ENCODE measurements at places on chromosomes 1 and 21.

DNA sequence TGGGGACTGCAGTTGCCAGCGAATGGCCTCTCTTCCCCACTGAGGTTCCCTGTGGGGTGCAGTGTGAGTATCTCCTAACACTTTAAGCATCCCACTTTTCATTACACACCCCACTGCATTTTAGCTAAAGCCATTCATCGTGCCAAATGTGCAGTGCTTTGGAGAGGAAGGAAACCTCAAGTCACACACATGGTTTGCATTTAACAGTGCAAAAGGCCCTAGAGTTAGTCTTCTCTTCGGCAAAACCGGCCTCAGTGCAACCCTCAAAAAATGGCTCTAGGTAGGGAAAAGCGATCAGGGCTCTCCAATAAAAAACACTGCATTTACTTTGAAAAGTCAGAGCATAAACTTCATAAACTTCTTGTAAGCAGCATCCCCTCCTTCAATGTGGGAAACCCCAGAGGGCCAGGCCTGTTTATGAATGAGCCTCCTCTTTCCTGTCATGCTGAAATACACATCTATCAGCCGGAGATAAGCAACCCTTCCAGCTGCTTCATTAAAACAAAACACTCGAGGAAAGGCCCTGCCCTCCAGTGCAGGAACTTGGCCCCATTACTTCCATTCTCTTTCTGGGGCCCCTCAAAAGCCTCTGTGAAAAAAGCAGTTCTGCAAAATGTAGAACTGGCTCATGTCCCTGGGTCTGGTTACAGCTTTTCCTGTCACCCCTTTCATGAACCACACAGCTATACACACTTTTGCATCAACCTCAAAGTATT lies 184.0 kb downstream of the CDC7 start:
- peak; percentile 2 for DNase-seq

DNA sequence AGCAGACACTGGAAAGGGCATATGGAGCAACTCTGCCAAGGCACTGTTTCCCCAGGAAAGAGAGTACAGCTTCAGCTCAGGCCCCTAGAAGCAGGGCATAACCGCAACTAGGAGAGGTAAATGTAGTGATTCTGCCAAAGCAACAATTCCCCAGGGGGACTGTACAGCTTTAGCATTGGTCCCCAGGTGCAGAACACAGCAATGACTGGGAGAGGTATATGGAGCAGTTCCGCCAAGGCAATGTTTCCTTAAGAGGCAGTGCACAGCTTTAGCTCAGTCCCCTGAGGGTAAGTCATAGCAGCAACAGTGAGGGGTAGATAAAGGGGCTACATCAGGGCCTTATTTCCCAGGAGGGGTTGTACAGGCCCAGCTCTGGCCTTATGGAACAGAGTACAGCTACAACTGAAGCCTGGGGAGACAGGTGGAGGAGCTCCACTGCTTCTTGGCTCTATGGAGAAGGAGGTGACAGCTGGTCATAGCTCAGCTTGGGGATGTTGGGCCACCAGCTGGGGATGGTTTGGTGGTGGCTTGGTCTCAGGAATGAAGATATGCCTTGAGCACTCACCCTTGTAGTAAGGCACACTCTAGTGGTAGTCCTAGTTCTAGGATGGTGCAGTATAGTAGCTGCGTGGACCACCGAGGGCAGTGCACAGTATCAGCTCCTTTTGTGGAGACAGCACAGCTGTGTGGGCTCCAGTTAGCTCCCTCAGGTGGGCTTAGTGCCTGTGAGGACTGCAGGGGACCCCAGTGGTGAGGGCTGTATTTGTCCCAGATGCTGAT lies 582.7 kb downstream of the PTPRC start:
- no peak for DNase-seq

DNA sequence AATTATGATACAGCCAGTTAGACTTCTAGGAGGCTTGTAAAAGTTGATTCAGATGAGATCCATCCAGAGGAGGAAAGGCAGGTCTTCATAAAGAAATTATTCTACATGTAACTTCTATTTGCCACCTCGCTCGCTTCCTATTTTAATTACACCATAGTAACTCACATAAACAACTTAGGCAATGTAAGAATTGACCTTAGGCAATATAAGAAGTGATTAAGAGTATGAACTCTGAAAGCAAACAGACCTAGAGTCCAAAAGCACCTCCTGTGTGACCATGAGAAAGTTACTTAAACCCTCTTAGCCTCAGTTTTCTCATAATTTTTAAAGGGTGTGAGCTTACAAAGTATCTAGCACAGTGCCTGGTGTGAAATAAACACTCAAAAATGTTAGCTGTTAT lies 192.7 kb upstream of the NFIA start:
- no peak for DNase-seq

DNA sequence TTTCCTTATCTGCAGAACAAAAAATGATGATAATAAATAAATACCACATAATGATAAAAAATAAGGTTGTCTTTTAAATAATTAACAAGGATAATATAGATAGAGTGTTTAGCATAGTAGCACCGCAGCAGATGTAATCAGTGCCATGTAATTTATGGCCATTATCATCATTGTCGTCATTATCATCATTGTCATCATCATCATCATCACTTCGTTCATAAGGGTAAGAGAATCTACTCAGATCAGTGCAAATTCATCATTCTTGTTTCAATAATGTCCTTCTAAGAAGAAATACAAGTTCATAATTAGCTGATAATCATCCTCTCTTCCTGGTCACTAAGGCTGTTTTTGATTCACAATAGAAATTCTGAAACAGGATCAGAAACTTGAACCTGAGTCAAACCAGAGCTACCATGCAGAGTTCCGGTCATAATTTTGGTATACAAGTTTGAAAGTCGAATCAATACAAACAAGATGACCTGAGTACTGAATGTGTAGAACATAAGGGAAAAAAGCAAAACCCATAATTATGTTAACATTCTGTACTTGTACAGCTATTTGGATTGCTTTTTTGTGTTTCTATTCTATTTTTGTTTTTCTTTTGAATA lies 172.0 kb downstream of the LRRC40 start:
- DNase-seq: no peak

DNA sequence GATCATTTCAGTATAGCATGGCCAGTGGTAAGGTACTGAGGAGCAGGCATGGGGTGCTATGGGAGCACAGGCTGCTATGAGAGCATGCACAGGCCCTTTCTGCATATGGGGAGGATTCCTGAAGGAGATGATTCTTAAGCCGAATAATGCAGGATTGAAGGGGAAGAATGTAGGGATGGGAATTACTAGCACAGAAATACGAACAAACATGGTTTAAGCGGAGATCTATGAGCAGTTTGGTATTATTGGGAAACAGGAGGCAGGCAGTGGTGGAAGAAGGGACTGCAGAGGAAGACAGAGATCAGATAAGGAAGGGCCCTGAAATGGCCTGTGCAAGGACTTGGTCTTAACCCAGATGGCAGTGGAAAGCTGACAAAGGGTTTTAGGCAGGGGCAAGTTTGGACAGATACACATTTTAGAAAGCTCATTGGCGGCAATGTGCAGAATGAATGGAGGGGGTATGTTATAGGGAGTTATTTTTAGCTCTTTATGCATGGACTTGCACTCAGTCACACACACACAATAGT lies 1.7 kb downstream of the OSCP1 start:
- DNase-seq: no peak

- DNase-seq: no peak
Observed at GRCh38 chr1:160090760-160091159, 7.7 kb downstream of the IGSF8 start.

- no peak for DNase-seq
Observed at GRCh38 chr21:33767960-33768359, 125.7 kb downstream of the ITSN1 start.

GRCh38 chr1:2236695-2237677 lies 8.9 kb downstream of the SKI start:
- peak; percentile 71 for DNase-seq

DNA sequence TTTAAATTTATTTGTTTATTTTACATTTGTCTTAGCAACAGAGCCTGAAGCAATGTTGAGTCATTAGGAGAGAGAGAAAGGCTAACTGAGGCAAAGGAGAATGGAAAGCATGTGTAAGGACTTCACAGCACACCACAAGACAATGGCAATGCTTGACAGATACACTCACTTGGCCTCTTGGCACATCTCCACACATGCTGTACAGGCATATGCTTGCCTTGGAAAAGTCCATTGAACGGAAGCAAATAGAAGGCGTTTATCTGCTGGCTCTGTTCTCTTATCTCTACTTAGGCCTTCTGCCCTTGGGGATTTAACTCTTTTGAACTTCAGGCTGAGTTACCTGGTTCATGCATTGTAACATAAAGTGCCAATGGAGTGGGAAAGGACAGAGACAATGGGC lies 262.2 kb upstream of the POU3F1 start:
- no peak for DNase-seq

- no peak for DNase-seq
Observed at GRCh38 chr1:233673261-233673946, 59.5 kb downstream of the KCNK1 start.

DNA sequence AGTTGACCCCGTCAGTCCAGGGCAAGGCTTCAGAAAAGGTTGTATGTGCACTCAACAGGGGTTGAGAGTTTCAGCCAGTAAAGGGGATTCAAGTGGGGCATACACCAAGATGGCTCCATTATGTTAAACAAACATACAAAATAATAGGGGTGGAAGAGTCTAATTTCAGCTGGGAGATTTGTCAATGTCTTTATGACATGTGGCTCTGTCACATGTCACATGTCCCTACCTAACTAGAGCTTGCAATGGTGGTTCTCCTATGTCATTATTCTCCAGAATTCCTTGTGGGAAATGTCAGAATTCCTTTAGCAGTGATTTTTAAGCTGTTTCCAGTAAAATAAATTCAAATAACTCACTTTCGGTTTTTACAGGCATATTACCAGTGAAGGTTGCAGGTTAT lies 392.0 kb upstream of the ADGRL4 start:
- DNase-seq: no peak

- no peak for DNase-seq
Observed at GRCh38 chr1:82542766-82543165, 742.0 kb downstream of the ADGRL2 start.

- DNase-seq: peak; percentile 25
Observed at GRCh38 chr1:156245451-156246232, 2.2 kb downstream of the PAQR6 start.
